ENCODE measurements at places on chromosomes 7 and 10. TPM values are rescaled to one million over a fixed set of nuclear protein-coding genes. Genes with fewer than 3 reads are reported as not detected.
A peak's percentile ranks its signal among the peaks of the same experiment; 100 is the strongest.

Gene SFTPA1
- not detected for total RNA-seq

Gene HOXA4
- not detected for total RNA-seq

Gene METTL27
- 1.7 TPM for total RNA-seq

GRCh38 chr10:26468291-26468690, 30.1 kb downstream of the APBB1IP start:
- no peak overlapping the region for H3K27ac ChIP-seq
- DNase-seq, result no peak
- no peaks in the 10 kb centered on the region for H3K36me3 ChIP-seq
- no peaks in the 10 kb centered on the region for H3K27me3 ChIP-seq
- no peak overlapping the region for H3K4me3 ChIP-seq

DNA sequence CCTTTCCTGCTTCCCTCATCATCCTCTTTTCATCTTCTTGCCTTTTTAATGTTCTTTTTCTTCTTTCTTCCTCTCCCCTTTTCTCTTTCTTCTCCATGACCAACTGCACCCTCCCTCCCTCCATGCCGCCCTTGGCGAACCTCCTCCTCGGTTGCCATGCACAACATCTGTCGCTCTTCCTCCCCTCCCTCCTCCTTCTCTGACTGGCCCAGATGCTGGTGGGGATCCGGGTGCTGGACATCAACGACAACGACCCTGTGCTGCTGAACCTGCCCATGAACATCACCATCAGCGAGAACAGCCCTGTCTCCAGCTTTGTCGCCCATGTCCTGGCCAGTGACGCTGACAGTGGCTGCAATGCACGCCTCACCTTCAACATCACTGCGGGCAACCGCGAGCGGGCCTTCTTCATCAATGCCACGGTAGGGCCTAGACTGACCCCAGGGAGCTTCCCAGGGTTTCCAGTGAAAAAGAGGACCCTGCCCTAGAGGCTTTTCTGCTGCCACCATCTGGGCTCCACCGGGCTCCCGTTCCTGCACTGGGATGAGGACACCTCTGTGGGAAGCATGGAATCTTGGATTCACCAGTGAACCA, 11.5 kb upstream of the VSIR start:
- no peaks in the 10 kb centered on the region for H3K36me3 ChIP-seq
- peaks cover 64% of the 10 kb centered on the region for H3K27me3 ChIP-seq
- peak; percentile 61 for DNase-seq
- H3K4me1 ChIP-seq, result no peaks in the 10 kb centered on the region
- no peak overlapping the region for H3K4me3 ChIP-seq

- no peaks in the 10 kb centered on the region for H3K27me3 ChIP-seq
- no peak overlapping the region for H3K4me3 ChIP-seq
- DNase-seq, result no peak
- no peaks in the 10 kb centered on the region for H3K36me3 ChIP-seq
These were observed 188.9 kb upstream of the CXCL12 start for GRCh38 chr10:44573821-44574220.

- no peak overlapping the region for H3K27ac ChIP-seq
- H3K27me3 ChIP-seq, result no peaks in the 10 kb centered on the region
- H3K36me3 ChIP-seq, result peaks cover 7% of the 10 kb centered on the region
These were observed 135.1 kb upstream of the NPS start for GRCh38 chr10:127414024-127414423.

- H3K4me1 ChIP-seq, result peaks cover 9% of the 10 kb centered on the region
- DNase-seq, result no peak
- H3K4me3 ChIP-seq, result no peak overlapping the region
- H3K36me3 ChIP-seq, result peaks cover 3% of the 10 kb centered on the region
These were observed 60.3 kb downstream of the TBXAS1 start for GRCh38 chr7:139889186-139889871.

DNA sequence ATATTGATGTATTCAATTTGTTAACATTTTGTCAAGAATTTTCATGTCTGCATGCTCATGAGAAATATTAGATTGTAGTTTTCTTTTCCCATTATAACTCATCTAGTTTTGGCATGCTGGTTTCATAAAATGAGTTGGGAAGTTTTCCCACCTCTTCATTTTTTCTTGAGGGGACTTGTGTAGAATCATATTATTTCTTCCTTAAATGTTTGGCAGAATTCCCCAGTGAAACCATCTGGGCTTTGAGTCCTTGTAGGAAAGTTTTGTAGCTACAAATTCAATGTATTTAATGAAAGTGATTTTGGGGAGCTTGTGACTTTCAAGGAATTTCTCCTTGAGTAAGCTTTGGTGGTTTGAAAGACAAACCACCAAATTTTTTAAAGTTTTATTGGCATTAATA, 173.2 kb downstream of the PHTF2 start:
- no peaks in the 10 kb centered on the region for H3K27me3 ChIP-seq
- H3K4me3 ChIP-seq, result no peak overlapping the region
- no peaks in the 10 kb centered on the region for H3K36me3 ChIP-seq

Data from chondrocyte (in vitro differentiated cells).